Testis (tissue), 5 donors: ENCODE measurements at places on chromosomes 6 and 20. TPM values are rescaled to one million over a fixed set of nuclear protein-coding genes. Genes with fewer than 3 reads are reported as not detected.

SLC32A1 gene
- total RNA-seq: 0.25 TPM

RAD21L1 gene
- 7.5 TPM for total RNA-seq

CYP39A1 gene
- 14.1 TPM for total RNA-seq

APCDD1L gene
- total RNA-seq: not detected

NKX2-2 gene
- total RNA-seq: not detected

- H3K27ac ChIP-seq: no peak overlapping the region
- no peaks in the 10 kb centered on the region for H3K27me3 ChIP-seq
- H3K4me1 ChIP-seq: no peaks in the 10 kb centered on the region
- no peaks in the 10 kb centered on the region for H3K36me3 ChIP-seq
Measured at GRCh38 chr20:51266353-51266752, 243.4 kb upstream of the KCNG1 start.

- H3K27ac ChIP-seq: no peak overlapping the region
- no peaks in the 10 kb centered on the region for H3K27me3 ChIP-seq
- no peak overlapping the region for H3K4me3 ChIP-seq
- no peaks in the 10 kb centered on the region for H3K4me1 ChIP-seq
Measured at GRCh38 chr6:16925461-16925860, 164.2 kb upstream of the ATXN1 start.

GRCh38 chr6:169014211-169015197 lies 239.1 kb downstream of the THBS2 start:
- DNase-seq: no peak
- no peak overlapping the region for H3K27ac ChIP-seq
- H3K27me3 ChIP-seq: no peaks in the 10 kb centered on the region
- no peaks in the 10 kb centered on the region for H3K36me3 ChIP-seq
- H3K4me1 ChIP-seq: no peaks in the 10 kb centered on the region

DNA sequence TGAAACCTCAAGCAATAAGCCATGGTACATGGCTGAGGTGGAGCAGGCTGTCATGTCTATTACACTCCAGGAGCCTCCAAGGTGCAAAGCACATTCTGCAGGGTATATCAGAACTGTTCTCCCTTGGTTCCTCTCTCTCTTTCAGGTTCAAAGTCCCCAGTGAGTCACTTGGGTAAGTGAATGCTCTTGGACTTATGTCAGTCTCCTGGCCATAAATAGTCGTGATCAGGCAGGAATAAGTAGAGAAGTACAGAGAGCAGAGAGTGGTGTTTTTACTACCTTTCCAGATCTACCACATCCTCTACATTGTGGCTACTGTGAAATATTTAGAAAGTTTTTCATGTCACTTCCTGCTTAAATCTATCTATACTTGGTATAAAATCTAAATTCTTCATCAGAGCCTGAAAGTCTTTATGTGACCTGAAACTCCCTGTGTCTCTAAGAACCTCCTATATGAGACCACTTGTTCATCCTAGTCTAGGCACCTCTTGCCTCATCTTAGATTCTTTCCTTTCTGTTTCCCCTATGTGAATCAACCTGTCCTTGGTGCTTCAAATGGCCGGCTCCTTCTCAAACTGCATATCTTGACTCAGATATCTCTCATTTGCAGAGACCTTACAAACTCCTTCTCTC lies 1077.6 kb upstream of the MAP3K7 start:
- no peaks in the 10 kb centered on the region for H3K4me1 ChIP-seq
- H3K4me3 ChIP-seq: no peak overlapping the region
- no peak overlapping the region for H3K27ac ChIP-seq
- H3K36me3 ChIP-seq: no peaks in the 10 kb centered on the region
- no peak for DNase-seq
- no peaks in the 10 kb centered on the region for H3K27me3 ChIP-seq

DNA sequence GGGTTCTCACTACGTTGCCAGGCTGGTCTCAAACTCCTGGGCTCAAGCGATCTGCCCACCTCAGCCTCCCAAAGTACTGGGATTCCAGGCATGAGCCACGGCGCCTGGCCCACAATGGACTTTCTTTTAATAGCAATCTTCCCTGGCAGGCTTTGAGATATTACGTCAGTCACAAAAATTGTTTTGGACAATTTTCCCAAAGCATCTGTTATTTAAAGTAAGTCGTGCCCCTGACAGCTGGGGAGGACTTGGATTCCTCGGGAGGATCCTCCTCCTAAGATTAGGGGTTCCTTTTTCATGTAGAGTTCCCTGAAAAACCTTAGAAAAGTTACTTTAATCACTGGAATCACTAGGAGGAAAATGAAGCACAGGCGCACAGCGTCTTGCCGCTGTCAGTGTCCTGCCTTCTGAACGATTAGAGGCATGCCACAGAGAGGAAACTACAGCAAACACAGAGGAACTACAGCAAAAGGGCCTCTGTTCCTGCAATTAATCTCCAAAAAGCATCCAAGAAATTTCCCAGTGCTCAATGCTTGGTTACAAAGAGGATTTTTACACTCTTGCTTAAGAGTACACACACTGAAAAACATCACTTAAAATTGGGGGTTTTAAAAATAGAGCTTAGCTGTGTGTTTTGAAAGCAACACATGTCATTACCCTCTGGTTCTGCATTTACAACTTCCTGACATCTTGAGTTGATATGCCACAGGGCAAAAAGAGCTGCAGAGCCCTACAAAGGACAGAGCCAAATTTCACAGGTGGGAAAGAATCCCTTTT lies 4.5 kb downstream of the ACSS1 start:
- H3K4me1 ChIP-seq: peaks cover 76% of the 10 kb centered on the region
- H3K36me3 ChIP-seq: no peaks in the 10 kb centered on the region
- peak; percentile 78 for DNase-seq
- no peaks in the 10 kb centered on the region for H3K27me3 ChIP-seq
- H3K27ac ChIP-seq: peak overlapping the region; percentile 92
- no peak overlapping the region for H3K4me3 ChIP-seq
